ENCODE measurements at places on chromosomes 1 and 21. TPM values are rescaled to one million over a fixed set of nuclear protein-coding genes. Genes with fewer than 3 reads are reported as not detected.

OLIG2 gene
- not detected for total RNA-seq

LY9 gene
- not detected for total RNA-seq

HES3 gene
- not detected for total RNA-seq

PHLDA3 gene
- 74.8 TPM for total RNA-seq

MROH7 gene
- total RNA-seq, result not detected

SPRR2E gene
- not detected for total RNA-seq

LHX8 gene
- total RNA-seq, result not detected

PPFIA4 gene
- 0.29 TPM for total RNA-seq

ARHGEF10L gene
- 16.6 TPM for total RNA-seq

HCN3 gene
- 1.3 TPM for total RNA-seq

TENT5C gene
- 0.92 TPM for total RNA-seq

IL12RB2 gene
- not detected for total RNA-seq

DNA sequence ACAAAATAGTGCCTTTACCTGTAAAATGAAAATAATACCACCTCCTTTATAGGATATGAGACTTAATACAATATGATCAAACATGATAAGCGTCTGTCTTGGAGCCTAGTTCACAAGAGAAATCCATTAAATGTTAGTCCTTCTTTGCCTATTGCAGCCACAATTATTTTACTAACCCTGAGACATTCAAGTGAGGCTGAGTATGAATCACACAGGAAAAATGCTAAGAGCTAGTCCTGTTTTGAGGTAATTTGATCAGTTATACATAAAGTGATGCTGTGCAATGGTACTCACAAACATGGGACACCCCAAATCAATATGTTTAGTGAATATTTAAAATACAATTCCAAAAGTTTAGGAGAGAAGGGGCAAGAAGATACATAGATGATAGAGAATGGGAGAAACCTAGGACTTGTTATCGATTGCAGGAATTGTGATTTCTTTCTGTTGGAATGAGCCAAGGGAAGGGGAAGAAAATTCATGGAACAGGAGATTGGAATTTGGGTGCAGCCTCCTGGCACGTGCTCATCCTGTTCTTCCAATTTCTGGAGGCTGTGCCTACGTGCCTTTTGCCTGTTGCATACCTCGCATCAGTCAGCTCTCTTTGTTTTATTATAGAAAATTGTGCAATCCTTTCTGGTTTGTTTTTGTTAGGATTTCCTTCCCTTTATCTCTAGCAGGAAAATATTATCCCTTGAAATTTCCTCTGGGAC lies 39.9 kb upstream of the BACH1 start:
- DNase-seq, result no peak

DNA sequence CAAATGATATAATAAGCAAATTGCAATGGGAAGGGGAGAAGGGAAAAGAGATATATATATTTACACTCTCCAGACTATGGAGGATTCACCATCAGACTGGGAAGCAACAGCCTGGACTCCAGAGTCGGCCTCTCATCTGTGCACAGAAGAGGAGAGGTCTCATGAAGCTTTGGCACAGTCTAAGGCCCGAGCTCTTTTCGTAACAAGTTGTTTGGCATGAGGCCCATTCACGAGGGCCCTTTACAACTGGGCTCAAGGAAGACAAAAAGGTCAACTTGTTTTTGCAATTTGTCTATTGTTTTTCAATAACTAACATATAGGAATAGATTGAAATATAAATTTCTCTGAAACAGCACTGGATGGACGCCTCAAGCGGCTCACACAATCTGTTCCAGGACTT lies 66.7 kb upstream of the AJAP1 start:
- no peak for DNase-seq

DNA sequence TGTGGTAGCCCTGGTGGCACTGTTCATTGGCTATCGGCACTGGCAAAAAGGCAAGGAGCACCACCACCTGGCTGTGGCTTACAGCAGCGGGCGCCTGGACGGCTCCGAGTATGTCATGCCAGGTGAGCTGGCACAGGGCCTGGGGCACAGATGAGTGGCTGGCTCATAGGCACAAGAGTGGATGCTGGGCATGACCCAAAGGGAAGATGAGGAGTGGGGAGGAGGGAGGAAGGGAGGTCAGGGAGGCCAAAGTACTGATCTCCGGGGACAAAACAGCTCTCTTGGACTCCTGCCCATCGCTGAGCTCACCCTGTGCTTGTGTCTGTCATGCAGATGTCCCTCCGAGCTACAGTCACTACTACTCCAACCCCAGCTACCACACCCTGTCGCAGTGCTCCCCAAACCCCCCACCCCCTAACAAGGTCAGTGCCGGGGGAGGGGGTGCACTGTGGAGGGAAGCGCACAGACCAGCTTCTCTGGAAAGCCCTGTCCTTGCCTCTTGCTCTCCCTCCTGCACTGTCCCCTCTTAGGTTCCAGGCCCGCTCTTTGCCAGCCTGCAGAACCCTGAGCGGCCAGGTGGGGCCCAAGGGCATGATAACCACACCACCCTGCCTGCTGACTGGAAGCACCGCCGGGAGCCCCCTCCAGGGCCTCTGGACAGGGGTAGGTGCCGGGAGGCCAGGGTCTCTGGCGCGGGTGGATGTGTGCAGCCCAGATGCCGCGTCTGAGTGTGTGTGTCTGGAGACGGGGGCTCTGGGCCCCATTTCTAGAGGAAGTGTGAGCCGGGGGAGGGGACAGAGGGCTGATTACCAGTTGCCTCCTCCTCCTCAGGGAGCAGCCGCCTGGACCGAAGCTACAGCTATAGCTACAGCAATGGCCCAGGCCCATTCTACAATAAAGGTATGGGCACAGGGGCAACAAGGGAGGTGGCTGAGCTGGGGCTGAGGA lies 7.3 kb upstream of the LRRC71 start:
- no peak for DNase-seq

- DNase-seq, result no peak
Measured at GRCh38 chr1:16074217-16074616, 766 bp upstream of the FAM131C start.

DNA sequence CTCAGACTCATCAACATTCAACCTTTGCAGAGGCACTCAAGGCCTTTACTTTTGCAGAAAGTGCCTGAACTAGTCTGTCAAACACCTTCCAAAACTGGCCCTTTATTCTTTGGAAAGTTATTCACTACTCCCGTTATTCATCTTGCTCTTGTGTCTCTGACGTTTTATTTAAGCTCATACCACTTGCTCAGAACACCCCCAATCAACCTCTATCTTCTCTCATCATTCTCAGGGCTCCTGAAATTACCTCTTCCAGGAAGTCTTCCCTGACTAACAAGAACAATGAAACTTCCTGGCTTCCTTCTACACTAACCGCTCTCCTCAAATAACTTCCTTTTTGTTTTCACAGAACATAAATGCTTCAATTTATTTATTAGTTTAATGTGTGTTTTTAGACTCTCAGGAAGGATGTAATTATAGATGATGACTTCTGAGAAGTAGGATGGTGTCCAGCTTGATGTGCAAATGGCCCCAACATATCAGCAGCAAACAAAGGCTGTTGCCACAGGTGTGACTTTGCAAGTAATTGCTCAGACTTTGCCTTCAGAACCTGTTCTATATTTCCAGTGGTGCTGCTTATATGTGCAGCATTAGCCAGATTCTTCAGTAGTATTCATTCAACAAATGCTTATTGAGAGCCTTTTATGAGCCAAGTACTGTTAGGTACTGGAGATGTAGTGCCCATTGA lies 22.8 kb upstream of the BATF3 start:
- no peak for DNase-seq

DNA sequence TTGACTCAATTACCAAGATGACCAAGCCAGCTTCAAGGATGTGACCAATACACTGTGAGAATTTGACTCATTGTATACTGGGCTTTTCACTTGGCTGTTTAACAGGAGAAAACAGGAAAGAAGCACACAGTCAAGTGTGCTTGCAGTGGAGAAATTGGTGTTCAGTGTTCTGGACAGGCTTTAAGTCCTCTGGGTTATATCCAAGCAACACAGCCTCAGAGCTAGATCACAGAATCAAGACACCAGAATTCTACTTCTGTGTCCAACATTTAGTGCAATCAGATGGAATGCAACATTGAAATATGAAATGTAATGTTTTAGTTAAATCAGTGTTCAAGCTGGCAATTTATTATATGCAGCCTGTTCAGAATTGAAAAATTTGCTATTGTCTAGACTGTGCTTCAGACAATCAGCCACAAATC lies 694.4 kb downstream of the LTN1 start:
- DNase-seq, result no peak

DNA sequence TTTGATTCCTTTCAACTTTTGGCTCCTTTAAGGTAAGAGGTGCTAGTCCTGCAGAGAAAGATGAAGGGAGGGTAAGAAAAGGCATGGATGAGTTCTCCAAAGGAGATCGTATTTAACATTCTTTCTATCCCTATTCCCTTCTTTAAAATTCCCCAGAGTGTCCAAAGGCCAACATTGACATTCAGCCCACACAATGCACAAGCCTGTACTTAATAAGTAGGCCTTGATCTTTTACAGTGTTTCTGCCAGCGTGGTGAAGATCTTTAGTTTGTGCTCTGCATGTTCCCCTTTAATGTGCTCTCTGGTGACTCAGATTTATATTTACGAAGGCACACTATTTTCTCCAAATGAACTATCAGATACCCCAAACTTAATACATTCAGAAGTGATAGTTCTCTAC lies 582.5 kb upstream of the RGS18 start:
- DNase-seq, result no peak

- no peak for DNase-seq
Measured at GRCh38 chr21:17853393-17854275, 34.5 kb upstream of the C21orf91 start.

DNA sequence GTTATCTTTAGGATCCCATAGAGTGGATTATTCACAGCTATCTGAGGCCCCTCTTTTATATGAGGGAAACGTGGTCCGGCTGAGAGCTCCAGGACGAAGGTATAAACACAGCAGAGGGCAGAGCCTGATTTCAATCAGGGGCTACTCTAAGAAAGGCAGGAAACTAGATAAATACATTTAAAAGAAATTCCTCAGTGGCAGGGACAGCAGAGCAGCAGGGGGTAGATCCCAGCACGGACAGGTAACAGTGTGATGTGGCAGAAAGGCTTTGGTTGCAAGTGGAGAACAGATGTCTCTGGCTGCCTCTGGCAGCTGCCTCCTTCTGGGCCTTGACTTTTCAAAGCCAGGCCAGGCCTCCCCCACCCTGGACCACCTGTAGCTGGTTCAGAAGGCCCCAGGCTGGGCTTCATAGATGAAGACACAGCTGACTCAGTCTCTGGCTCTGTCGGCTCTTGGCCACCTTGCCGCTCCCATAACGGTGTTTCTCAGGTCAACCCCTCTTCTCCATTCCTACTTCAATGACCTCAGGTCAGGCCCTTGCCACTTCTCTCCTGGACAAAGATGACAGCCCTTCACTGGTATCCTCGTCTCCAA lies 43.8 kb downstream of the FAM78B start:
- no peak for DNase-seq

DNA sequence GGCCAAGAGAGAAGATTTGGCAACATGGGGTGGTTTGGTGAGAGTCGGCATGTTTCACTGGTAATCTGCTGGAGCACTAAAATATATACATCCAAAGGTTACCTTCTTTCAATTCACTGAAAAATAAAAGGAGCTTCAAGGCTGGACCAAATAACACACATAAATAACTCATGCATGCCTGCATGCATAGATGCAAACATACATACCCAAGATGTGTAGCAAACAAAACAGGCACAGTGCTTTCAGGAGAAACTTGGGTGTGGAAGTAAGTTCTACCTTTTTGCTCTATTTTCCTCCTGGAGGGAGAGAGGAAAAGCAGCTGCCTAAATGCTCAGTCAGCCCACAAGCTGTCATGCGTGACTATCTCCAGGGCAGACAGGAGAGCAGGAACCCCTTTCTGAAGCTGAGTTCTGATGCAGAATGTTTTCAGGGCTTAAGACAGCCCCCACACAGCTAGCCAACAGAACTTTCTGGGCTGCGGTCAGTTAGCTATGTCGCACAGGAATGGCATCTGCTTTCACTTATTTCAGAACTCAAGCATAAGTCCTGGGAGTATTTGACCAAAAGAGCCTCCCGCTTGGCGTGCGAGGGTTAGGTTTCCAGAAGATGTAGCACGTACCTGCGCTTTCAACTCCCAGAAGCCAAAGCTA lies 166.2 kb downstream of the TOMM20 start:
- DNase-seq, result no peak

DNA sequence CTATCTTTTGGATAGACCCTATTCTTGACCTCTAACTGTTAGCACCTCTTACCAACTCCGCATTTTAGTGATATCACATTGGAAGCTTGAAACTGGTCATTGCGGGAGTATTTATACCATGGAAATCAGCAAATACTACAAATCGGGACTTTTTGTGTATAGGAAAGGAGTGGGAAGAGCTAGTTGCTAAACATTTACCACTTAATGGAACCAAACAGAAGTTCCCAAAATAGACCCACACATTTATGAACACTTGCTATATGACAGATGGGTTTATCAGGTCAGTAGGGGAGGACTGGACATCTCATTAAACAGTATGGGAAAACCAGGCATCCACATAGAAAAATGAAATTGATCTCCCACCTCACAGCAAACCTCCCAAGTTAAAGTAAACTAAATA lies 29.4 kb downstream of the PHC2 start:
- no peak for DNase-seq

- DNase-seq, result no peak
Measured at GRCh38 chr1:200221614-200222282, 188.1 kb downstream of the ZNF281 start.

DNA sequence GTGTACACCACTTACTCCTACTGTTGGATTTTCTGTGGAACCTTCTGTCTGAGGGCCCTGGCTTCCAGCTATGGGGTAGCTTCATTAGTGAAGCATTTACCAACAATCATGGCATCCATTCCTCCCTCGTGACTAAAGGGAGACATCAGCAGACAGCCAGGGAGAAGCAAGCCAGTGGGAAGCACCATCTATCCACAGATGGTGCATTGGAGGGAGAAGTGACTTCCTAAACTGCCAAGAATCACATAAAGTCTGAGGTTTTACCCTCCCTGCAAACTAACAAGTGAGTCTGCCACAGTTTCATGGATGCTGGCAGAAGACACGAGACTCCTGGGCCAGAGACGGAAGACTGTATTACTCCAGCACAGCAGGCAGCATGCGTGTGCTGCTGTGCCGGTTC lies 31.4 kb downstream of the UMODL1 start:
- no peak for DNase-seq

- peak; percentile 33 for DNase-seq
Measured at GRCh38 chr21:35643176-35643575, 417.1 kb downstream of the SETD4 start.

DNA sequence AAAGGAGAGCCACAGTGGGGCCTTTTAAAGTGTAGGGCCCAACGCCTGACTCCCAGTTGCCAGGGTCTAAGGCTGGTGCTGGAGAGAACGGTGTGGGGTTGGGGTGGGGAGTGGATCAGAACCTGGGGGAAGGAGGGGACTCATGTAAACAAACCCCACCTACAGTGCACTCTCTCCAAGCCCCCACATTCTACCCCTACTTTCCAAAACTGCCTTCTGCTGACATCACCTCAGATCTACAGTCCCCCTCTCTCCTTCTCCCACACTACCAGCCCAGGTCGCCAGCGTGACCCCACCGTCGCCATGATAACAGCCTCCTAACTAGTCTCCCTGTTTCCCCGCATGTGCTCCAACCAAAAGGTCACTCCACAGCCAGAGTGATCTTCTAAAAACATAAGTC lies 26.6 kb downstream of the TNNT2 start:
- no peak for DNase-seq
